ENCODE measurements at places on chromosomes 11 and 22.

DNA sequence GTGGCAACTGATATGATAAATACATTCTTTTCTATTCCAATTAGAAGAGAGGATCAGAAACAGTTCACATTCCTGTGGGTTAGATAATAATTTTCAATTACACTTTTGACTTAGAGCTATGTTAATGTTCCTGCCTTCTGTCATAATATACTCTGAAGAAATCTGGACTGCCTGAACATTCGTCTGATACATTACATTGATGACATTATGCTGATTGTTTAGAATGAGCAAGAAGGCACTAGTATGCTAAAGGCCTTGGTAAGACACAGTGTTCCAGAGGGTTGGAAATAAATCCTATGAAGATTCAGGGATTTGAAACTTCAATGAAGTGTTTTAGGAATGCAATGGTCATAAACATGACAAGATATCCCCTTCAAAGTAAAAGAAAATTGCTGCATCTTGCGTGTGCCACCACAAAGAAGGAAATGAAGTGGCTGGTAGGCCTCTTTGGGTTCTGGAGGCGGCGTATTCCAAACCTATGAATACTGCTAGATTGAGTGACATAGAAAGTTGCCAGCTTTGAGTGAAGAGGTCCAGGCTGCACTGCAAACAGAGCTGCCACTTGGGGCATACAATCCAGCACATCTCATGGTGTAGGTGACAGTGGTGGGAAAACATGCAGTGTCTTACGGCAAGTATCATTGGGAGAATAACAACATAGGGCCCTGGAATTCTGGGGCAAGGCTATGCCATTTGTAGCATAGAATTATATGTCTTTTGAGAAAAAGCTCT is 21.2 kb upstream of the PDE3B start:
- DNase-seq, result no peak

DNA sequence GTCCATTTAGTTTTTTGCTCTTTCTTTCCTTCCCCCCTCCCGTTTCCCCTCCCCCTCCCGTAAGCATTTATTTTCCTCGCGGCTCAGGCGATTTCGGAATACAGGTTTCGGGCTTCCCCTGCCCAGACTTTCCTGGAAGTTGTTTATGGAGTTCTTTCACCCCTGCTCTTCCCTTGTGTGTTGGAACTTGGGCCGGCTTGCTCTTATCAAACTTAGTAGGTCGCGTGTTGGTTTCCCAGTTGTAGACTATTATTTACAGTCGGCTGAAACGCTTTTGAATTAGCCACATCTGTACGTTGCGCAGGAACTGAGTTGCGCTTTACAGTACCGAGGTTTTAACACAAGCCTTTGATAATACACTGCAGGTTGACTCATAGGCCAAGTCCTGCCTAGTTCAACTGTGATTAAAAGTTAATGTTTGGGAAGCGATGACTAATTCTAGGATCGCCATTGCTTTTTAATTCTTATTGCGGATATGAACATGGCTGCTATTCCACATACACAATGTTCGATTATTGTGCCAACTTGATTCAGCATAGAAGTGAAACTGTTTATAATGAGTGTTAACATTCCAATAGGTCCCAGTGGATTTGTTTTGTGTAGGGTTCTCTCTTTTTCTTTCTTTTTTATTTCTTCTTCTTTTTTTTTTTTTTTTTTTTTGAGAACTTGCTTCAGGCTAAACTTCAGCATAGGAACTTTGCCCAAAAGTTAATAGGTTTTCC is 1.7 kb downstream of the YAP1 start:
- no peak for DNase-seq

GRCh38 chr11:119712459-119713358 is 16.3 kb downstream of the NECTIN1 start:
- no peak for DNase-seq

- no peak for DNase-seq
Measured at GRCh38 chr22:44182588-44183286, 2.0 kb downstream of the PARVG start.

GRCh38 chr11:117818041-117818873 is 6.3 kb downstream of the FXYD2 start:
- no peak for DNase-seq

DNA sequence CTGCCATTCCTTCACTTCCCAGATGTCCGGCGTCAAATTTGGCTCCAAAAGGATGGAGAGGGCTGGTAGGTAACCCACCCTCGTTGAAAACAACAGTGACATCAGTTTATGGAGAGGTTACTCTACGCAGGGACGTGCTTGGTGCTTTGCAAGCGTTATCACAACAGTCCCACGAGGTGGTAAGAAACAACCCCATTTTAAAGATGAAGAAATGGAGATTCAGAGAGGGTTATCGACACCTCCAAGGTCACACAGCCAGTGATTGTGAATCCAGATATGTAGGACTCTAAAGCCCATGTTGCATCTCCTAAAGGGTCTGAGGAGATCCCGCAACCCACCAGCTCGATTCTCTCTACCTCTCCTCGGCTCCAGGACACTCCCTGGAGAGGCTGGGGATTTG is 773 bp downstream of the MIAT start:
- DNase-seq, result no peak

DNA sequence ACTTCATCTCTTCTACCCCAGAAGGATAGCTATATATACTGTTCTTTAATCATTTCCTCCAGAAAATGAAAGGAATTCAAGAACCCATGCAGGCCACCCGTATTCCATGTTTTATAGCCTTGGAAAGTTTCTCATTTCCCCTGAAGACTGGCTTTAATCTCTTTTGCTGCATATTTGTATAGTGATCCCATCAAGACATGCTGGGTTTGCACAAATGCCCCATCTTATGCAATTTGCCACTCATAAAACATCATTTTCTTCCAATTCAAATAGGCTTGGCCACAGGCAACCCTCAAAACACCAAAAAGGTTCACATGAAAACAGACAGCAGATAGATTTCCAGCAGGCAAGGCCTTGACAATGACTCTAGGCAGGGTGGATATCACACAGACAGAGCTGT is 28.3 kb upstream of the APOA1 start:
- no peak for DNase-seq

DNA sequence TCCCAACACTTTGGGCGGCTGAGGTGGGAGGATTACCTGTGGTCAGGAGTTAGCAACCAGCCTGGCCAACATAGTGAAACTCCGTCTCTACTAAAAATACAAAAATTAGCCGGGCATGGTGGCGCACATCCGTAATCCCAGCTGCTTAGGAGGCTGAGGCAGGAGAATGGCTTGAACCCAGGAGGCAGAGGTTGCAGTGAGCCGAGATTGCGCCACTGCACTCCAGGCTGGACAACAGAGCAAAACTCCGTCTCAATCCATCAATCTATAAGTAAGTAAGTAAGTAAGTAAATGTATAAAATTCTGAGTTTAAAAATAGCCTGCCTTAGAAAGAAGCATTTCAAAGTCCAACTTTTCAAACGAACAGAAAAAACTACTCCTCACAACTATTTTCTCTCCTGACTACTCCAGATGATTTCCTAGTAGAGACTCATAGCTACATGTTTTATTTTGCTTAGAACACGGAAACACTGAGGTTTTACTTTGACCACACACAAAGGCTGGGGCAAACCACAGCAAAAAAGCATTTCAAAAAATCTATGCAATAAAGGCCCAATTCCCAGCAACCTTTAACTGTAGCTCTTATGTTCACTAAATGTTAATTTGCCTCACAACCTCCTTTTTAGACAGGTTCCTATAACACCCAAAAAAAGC is 16.3 kb downstream of the SPTY2D1 start:
- no peak for DNase-seq

GRCh38 chr11:104830080-104830479 is 68.2 kb downstream of the CASP12 start:
- no peak for DNase-seq

DNA sequence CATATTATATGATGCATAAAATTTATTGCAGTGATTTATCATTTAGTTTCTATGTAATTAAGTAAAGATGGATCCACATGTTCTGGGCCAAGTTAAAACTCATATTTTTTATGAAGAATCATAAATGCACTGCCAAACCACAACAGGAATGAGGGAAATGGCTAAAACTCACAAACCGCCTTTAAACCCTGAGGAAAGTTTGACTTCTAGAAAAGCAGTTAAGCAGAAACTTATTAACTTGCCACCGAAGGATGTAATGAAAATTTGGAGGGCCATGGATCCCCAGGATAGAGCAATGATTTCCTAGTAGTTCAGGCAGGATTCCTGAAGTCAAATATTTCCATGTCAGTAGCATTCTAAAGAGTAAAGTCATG is 218.3 kb upstream of the CTSC start:
- no peak for DNase-seq

DNA sequence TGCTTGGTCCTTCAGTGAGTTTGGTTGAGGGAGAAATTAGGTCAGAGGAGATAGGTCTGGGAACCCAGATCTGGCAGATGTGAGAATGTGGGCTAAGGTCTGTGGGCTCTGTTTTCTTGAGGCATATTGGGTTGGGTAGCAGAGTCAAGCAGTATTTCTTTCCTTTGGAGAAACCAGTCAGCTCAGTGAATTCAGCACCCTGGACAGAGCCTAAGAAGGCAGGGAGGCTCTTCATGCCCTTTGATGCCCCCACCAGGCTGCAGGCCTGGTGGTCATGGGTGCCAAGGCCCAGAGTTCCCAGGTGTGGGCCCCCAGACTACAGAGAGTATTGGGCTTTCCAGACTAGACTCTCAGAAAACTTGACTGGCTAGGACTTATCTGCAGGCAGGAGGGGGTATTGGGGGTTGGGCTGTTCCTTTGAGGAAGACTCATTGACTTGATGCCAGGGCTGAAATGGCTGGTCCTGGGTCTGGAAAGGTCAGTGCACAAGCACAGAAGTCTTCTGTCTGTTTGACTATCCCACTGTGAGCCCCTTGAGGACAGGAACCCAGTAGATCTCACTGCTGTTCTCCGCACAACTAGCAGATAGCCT is 45.3 kb upstream of the NECTIN1 start:
- DNase-seq, result no peak

DNA sequence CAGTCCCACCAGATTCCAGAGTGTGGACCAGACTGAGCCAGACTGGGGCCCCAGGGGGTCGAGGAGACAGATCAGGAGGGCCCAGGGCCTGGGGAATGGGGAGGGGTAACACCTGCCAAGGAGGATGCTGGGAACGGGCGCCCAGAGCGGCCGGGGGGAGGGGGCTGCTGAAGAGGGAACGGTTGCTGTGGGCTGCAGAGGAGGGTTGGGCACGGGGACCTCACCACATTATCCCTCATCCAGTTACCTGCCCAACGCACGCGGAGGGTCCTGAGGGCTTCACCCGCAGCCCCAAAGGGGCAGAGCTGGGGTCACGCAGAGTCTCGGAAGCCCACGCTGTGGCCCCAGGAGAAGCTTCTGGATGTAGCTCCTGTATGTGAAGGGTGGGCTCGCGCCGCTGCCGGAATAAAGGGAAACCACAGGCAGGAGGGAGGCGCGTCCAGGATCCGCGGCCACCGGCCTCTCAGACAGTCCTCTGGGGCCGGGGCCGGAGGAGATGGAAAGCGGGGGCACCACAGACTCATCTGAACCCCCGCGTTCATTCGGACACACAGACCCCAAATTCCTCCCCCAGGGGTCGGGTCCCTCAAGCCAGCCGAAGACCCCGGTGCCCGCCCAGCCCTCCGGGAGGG is 866 bp upstream of the SELENOO start:
- no peak for DNase-seq
